Thymus (tissue), 14 donors: ENCODE measurements at places on chromosomes 7 and 10. TPM values are rescaled to one million over a fixed set of nuclear protein-coding genes. Genes with fewer than 3 reads are reported as not detected.

DNA sequence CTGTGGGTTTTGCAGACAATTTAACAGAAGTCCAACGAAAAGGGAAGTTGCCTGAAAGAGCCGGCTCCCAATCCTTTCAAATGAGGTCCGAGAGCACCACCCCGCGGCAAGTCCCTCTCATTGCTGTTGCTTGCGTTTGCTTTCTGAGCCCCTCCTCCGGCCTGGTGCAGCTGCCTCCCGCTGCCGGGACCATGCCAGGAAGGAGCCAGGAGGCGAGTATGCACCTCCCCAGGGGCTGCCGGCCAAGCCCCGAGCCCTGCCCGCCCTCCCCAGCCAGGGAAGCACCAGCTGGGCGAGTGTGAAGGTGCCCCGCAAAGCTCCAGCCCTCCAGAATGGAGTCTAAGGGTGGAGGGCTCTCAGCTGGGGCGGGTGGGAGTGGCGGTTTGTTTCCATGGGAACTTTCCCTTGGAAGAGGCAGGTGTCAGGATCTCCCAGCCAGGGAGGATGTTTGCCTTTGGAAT is 25.8 kb upstream of the PPP2R2D start:
- no peaks in the 10 kb centered on the region for H3K4me1 ChIP-seq
- H3K4me3 ChIP-seq = no peak overlapping the region
- no peaks in the 10 kb centered on the region for H3K36me3 ChIP-seq
- H3K27me3 ChIP-seq = peaks cover 9% of the 10 kb centered on the region
- peak; percentile 74 for DNase-seq
- H3K27ac ChIP-seq = no peak overlapping the region

- no peak overlapping the region for H3K27ac ChIP-seq
- no peak overlapping the region for H3K4me3 ChIP-seq
- no peak for DNase-seq
- peaks cover 6% of the 10 kb centered on the region for H3K4me1 ChIP-seq
- H3K36me3 ChIP-seq = no peaks in the 10 kb centered on the region
- no peaks in the 10 kb centered on the region for H3K27me3 ChIP-seq
Measured at GRCh38 chr7:69772718-69773436, 174.6 kb downstream of the AUTS2 start.

DNA sequence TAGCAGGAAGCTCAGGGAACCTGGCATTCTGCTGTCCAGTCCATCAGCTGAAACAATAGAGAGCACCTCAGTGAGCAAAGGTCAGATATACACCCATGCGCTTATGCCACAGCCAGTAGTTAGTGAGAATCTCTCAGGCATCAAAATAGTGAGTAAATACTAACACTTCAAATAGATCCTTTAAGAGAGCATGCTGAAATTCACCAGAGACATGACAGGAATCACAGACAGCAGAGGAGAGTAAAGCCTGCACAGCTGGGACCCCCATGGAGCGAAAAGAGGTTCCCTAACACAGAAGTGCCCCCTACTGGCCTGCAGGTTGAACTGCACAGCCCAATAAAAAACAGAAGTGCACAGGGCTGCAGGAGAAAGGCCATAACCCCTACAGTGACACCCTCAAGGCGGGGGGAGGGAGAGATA is 57.6 kb upstream of the ANTXRL start:
- H3K4me1 ChIP-seq = peaks cover 18% of the 10 kb centered on the region
- H3K27me3 ChIP-seq = no peaks in the 10 kb centered on the region
- no peak overlapping the region for H3K4me3 ChIP-seq
- H3K36me3 ChIP-seq = peaks cover 40% of the 10 kb centered on the region

DNA sequence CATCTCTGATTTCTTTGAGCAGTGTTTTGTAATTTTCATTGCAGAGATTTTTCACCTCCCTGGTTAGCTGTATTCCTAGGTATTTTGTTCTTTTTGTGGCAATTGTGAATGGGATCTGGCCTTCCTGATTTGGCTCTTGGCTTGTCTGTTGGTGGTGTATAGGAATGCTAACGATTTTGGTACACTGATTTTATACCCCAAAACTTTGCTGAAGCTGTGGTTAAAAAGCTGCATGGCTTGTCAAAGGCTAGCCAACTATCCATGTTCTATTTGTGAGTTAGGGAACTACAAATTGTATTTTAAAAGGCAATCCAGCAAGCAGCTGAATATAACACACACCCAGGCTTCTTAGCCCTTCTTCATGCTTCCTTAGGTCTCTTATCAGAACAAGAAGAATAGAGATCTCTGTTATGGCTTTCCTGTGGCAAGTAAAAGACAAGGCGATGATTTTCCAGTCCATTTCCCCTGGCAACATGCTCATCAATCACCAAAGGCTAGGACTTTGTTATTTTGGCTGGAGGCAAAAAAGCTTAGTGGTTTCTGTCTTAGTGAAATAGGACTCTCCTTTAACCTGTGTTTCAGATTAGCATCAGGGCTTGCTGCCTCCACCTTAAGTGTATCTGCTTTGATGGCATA is 77.5 kb downstream of the CDK6 start:
- H3K27ac ChIP-seq = no peak overlapping the region
- no peaks in the 10 kb centered on the region for H3K27me3 ChIP-seq
- no peaks in the 10 kb centered on the region for H3K36me3 ChIP-seq

Gene TET1
- polyA plus RNA-seq = 0.82 TPM

Gene HTR5A
- 2.6 TPM for polyA plus RNA-seq

DNA sequence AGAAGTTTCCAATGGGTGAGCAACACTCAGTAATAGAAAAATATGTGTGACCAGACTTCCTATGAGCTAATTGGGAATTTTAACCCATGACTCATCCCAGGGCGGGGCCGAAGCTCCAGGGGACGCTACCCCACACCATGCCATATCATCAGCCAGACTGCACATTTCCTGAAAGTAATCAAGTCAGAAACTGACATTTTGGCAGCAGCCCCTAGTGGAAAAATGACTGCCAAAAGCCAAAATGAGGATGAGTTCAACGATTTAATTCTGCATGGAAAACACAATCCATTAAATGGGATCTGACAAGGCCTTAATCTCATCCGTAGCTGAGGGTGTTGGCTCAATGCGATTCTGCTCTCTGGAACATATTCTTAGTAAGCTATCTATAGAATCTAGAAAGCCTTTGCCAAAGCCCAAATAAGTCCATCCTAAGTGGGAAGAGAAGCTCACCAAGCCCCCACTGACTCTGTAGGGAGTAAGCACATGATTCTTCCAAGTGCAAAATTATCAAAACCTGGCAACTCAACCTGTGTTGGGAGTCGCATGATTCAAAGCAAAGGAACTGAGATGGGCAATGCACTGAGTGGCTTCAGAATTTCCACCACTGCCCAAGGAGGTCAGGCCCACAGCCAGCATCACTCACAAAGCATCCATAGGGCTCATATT is 93.1 kb upstream of the PDE1C start:
- peaks cover 3% of the 10 kb centered on the region for H3K4me1 ChIP-seq
- no peaks in the 10 kb centered on the region for H3K36me3 ChIP-seq
- no peak overlapping the region for H3K27ac ChIP-seq
- no peak for DNase-seq
- no peak overlapping the region for H3K4me3 ChIP-seq

Gene PRKCQ
- 18.1 TPM for polyA plus RNA-seq

DNA sequence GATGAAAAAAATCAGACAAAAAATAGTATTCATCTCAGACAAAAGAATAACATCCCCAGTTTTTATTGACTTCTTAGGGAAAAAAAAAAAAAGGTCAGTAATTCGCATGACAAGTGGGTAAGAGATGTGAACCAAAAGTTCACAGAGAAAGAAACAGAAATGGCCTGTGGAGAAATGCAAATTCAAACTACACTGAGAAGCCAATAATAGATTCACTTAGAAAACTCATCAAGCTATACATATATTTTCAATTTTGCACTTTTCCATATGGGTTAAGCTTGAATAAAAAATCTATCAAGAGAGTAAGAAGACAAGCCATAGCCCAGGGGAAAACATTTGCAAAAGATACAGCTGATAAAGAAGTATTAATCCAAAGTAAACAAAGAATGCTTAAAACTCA is 28.0 kb downstream of the HERC4 start:
- H3K27ac ChIP-seq = no peak overlapping the region
- no peak for DNase-seq
- no peaks in the 10 kb centered on the region for H3K27me3 ChIP-seq
- no peaks in the 10 kb centered on the region for H3K36me3 ChIP-seq
- H3K4me1 ChIP-seq = no peaks in the 10 kb centered on the region

- peaks cover 14% of the 10 kb centered on the region for H3K27me3 ChIP-seq
- no peaks in the 10 kb centered on the region for H3K36me3 ChIP-seq
- no peak overlapping the region for H3K27ac ChIP-seq
- peaks cover 10% of the 10 kb centered on the region for H3K4me1 ChIP-seq
Measured at GRCh38 chr7:123533553-123533917, 860 bp downstream of the IQUB start.

DNA sequence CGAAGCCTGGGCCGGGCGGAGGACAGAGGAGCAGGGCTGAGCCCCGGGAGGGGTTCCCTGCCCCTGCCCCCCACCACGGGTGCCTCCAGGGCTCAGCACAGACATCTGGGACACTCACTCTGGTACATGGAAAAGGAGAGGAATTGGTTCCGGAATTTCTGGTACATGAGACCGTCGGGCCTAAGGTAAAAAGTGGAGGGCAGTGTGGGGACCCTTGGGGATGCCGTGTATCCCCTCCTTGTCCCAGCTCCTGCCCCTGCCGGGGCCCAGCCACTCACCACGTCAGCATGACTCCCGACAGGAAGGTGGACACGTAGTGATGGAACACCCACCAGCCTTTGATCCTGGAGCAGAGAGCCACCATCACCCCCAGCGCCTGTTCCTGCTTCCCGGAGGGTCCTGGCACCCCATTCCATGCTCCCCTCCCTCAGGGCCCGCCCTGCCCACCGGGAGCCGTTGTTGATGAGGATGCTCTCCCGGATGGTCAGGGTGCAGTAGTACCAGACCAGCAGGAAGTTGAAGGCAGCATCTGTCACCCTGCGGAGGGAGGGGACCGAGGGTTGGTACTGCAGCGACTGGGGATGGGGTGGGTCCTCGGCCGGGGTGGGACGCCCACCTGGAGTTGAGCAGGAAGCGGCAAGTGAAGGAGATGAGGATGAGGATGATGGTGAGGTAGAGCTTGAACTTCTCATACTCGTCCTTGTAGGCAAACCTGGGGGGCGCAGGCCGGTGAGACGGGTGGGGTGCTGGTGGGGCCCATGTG is 6.4 kb downstream of the TMEM120A start:
- peaks cover 8% of the 10 kb centered on the region for H3K4me1 ChIP-seq
- peaks cover 52% of the 10 kb centered on the region for H3K36me3 ChIP-seq
- DNase-seq = no peak
- no peaks in the 10 kb centered on the region for H3K27me3 ChIP-seq
- no peak overlapping the region for H3K27ac ChIP-seq

Gene PUS7
- 3.7 TPM for polyA plus RNA-seq

- H3K27me3 ChIP-seq = no peaks in the 10 kb centered on the region
- H3K27ac ChIP-seq = no peak overlapping the region
- H3K36me3 ChIP-seq = peaks cover 42% of the 10 kb centered on the region
- H3K4me3 ChIP-seq = no peak overlapping the region
- no peaks in the 10 kb centered on the region for H3K4me1 ChIP-seq
Measured at GRCh38 chr7:102471791-102472125, 7.0 kb downstream of the POLR2J start.

- DNase-seq = no peak
- no peaks in the 10 kb centered on the region for H3K4me1 ChIP-seq
Measured at GRCh38 chr10:68301790-68302502, 29.9 kb upstream of the HNRNPH3 start.

Gene SLC25A28
- 173 TPM for polyA plus RNA-seq

Gene MALRD1
- 0.27 TPM for polyA plus RNA-seq

DNA sequence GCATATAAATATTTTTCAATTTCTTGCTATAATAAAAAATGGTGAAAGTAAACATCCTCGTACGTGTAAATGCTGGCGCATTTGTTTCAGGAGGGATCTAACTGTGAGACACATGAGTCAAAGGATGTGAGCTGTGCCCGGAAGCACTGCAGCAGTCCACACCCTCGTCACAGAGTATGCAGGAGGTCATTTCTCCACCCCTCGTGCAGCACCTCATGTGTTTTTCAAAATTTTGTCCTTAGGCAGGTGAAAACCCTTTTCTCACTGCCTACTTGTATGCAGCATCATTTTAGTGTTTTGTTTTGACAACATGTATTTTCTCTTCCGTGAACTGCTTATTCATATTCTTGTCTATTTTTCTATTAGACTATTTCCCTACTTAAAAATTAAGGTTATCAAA is 162.7 kb downstream of the AVL9 start:
- H3K27me3 ChIP-seq = no peaks in the 10 kb centered on the region
- no peaks in the 10 kb centered on the region for H3K36me3 ChIP-seq
- no peak overlapping the region for H3K27ac ChIP-seq
- DNase-seq = no peak

DNA sequence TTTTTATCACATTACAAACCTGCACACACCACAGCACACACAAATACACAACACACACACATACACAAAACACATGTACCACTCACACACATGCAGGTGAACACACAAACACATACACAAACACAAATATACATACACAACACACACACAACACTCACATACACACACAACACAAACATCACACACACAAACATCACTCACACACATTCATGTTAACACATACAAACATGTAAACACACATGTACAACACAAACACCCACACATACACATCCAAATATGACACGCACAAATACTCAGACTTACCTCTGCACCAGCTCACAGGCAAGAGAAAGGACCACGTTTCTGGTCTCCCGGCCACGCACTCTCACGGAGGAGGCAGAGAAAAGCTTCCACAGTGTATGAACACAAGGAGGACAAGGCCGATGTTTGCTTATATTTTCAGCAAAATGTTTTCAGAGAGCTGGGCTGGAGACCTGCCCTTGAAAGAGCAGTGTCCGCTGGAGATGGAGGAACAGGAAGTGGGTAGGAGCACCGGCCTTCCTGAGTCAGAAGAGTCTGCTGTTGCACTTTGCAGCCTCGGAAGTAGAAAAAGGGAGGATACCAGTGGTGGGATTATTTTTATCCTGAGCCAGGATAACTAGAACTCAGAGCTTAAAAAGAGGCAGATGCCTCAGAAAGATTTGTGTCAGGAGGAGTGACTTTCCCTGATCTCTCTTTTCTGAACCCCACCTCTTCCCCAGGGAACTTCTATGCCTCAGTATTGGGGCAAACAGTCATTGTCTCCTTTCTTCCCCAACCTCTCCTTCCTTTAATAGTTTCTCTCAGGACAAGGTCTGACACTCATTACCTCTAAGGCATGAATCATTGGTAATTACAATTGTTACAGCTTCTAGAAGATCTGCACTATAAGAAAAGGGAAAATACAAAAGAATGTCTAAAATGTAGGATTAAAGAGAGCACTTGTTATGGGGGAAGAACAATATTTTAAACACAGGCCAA is at the start of gene GIMAP6:
TSS of gene GIMAP6 (minus strand) at position 520 of the 999 bp plus-strand sequence. CDS start 2,243 bp downstream, outside the sequence.
- peak within 1 kb of the TSS; percentile 70 for H3K27ac ChIP-seq
- H3K36me3 ChIP-seq = peaks cover 18% of the 10 kb centered on the region
- peaks cover 32% of the 10 kb centered on the region for H3K4me1 ChIP-seq
- peak; percentile 42 for DNase-seq
- no peaks in the 10 kb centered on the region for H3K27me3 ChIP-seq

DNA sequence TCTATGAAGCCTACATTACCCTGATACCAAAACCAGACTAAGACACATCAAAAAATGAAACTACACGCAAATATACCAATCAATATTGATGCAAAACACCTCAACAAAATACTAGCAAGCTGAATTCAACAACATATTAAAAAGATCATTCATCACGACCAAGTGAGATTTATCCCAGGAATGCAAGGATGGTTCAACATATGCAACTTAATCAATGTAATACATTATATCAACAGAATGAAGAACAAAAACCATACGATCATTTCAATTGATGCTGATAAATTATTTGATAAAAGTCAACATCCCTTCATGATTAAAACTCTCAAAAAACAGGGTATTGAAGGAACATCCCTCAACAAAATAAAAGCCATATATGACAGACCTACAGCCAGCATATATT is 5.7 kb downstream of the CLEC5A start:
- no peak for DNase-seq
- no peak overlapping the region for H3K4me3 ChIP-seq
- H3K36me3 ChIP-seq = no peaks in the 10 kb centered on the region
- H3K27me3 ChIP-seq = no peaks in the 10 kb centered on the region
- no peaks in the 10 kb centered on the region for H3K4me1 ChIP-seq
- H3K27ac ChIP-seq = no peak overlapping the region
